ENCODE measurements at places on chromosomes 7 and 10. TPM values are rescaled to one million over a fixed set of nuclear protein-coding genes. Genes with fewer than 3 reads are reported as not detected.

The STK17A gene
- total RNA-seq: 17.1 TPM

- no peaks in the 10 kb centered on the region for H3K27me3 ChIP-seq
- H3K27ac ChIP-seq: no peak overlapping the region
- no peak overlapping the region for H3K4me3 ChIP-seq
- no peaks in the 10 kb centered on the region for H3K4me1 ChIP-seq
- DNase-seq: no peak
These were observed 240.8 kb downstream of the ADK start for GRCh38 chr10:74391786-74392185.

DNA sequence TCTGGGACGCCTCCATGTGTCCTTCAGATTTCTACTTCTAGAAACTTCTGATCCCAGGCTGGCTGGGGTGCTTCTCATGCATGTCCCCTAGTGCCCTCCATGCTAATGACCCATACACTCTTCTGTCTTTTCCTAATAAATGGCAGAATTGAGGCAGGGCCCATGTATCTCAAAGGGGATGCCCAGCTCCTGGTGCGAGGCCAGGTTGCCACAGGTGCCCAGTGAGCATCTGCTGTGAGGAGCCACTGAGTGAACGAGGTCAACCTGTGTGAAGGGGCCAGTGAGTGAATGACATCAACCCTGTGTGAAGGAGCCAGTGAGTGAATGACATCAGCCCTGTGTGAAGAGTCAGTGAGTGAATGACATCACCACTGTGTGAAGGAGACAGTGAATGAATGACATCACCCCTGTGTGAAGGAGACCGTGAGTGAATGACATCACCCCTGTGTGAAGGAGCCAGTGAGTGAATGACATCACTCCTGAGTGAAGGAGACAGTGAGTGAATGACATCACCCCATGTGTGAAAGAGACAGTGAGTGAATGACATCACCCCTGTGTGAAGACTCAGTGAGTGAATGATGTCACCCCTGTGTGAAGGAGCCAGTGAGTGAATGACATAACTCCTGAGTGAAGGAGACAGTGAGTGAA, 478.9 kb downstream of the PTPRN2 start:
- H3K4me1 ChIP-seq: no peaks in the 10 kb centered on the region
- no peaks in the 10 kb centered on the region for H3K27me3 ChIP-seq
- H3K27ac ChIP-seq: no peak overlapping the region
- H3K36me3 ChIP-seq: no peaks in the 10 kb centered on the region
- no peak overlapping the region for H3K4me3 ChIP-seq
- no peak for DNase-seq

- H3K4me1 ChIP-seq: peaks cover 5% of the 10 kb centered on the region
- H3K36me3 ChIP-seq: no peaks in the 10 kb centered on the region
- H3K27ac ChIP-seq: no peak overlapping the region
- no peak for DNase-seq
- H3K4me3 ChIP-seq: no peak overlapping the region
These were observed 8.1 kb downstream of the ARHGAP12 start for GRCh38 chr10:31920538-31920937.

The LIPN gene
- total RNA-seq: not detected

GRCh38 chr10:11230498-11231167, 213.0 kb downstream of the CELF2 start:
- H3K4me1 ChIP-seq: no peaks in the 10 kb centered on the region
- DNase-seq: no peak
- H3K36me3 ChIP-seq: no peaks in the 10 kb centered on the region
- peaks cover 81% of the 10 kb centered on the region for H3K27me3 ChIP-seq

GRCh38 chr10:17144032-17144431, 14.4 kb upstream of the CUBN start:
- no peaks in the 10 kb centered on the region for H3K36me3 ChIP-seq
- H3K4me3 ChIP-seq: no peak overlapping the region
- H3K27ac ChIP-seq: no peak overlapping the region
- DNase-seq: no peak
- H3K4me1 ChIP-seq: peaks cover 12% of the 10 kb centered on the region

The ZNF117 gene
- total RNA-seq: 8.2 TPM

DNA sequence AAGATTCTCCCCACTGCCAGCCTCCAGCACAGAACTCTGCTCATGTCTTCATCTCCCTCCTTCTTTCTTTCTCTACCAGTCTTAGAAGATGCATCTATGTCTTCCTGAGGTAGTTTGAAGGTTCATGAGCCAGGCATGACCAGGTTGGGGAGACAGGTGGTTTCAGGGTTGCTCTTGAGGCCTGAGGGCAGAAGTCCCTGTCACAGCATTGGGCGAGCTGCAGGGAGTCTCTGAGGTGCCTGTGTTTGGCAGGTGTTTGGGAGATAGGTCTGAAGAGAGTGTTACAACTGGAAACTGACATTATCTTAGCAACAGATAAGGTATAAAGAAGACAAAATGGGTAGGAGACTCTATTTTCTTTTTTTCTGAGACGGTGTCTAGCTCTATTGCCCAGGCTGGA, 18.7 kb downstream of the PRSS2 start:
- no peaks in the 10 kb centered on the region for H3K36me3 ChIP-seq
- DNase-seq: no peak
- no peaks in the 10 kb centered on the region for H3K4me1 ChIP-seq
- no peak overlapping the region for H3K27ac ChIP-seq

DNA sequence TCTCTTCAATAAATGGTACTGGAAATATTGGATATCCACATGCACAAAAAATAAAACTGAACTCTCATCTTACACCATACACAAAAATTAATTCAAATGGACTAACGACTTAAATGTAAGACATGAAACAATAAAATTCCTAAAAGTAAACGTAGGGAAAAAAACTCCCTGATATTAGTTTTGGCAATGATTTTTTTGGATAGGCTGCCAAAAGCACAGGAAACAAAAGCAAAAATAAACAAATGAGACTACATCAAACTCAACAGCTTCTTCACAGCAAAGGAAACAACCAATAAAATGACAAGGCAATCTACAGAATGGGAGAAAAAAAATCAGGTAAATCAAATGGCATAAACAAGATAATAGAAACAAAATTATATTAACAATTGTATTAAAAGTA, 65.7 kb downstream of the ORC5 start:
- H3K4me1 ChIP-seq: peaks cover 10% of the 10 kb centered on the region
- H3K27me3 ChIP-seq: no peaks in the 10 kb centered on the region
- H3K36me3 ChIP-seq: no peaks in the 10 kb centered on the region
- no peak for DNase-seq
- no peak overlapping the region for H3K27ac ChIP-seq

GRCh38 chr7:14720785-14721184, 181.8 kb downstream of the DGKB start:
- no peak overlapping the region for H3K27ac ChIP-seq
- H3K36me3 ChIP-seq: no peaks in the 10 kb centered on the region
- DNase-seq: no peak
- H3K27me3 ChIP-seq: peaks cover 10% of the 10 kb centered on the region

- H3K27ac ChIP-seq: no peak overlapping the region
- H3K36me3 ChIP-seq: no peaks in the 10 kb centered on the region
- no peak overlapping the region for H3K4me3 ChIP-seq
- H3K27me3 ChIP-seq: no peaks in the 10 kb centered on the region
- peaks cover 7% of the 10 kb centered on the region for H3K4me1 ChIP-seq
These were observed 13.9 kb upstream of the ABCC2 start for GRCh38 chr10:99768556-99768955.

DNA sequence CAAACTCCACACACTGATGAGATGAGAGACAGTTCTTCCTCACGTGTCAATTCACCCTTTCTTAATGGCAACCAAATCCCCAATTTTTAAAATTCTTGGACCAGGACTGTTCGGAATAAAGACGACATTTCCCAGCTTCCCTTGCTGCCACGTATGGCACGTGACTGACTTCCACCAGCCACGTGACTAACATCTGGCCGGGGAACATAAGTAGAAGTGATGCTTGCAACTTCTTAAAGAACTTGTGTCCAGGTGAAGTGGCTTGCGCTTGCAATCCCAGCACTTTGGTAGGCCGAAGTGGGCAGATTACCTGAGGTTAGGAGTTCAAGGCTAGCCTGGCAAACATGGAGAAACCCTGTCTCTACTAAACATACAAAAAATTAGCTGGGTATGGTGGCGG, 405.1 kb downstream of the CALN1 start:
- H3K27me3 ChIP-seq: no peaks in the 10 kb centered on the region
- H3K36me3 ChIP-seq: no peaks in the 10 kb centered on the region

Data from A673 (cell line).